GDM1 (cell line): ENCODE measurements at places on chromosomes 11 and 22.

- no peak for DNase-seq
Measured at GRCh38 chr11:121552154-121552553, 99.4 kb upstream of the SORL1-AS1 start.

GRCh38 chr11:108588287-108588686 lies 5.3 kb downstream of the EXPH5 start:
- DNase-seq: no peak

DNA sequence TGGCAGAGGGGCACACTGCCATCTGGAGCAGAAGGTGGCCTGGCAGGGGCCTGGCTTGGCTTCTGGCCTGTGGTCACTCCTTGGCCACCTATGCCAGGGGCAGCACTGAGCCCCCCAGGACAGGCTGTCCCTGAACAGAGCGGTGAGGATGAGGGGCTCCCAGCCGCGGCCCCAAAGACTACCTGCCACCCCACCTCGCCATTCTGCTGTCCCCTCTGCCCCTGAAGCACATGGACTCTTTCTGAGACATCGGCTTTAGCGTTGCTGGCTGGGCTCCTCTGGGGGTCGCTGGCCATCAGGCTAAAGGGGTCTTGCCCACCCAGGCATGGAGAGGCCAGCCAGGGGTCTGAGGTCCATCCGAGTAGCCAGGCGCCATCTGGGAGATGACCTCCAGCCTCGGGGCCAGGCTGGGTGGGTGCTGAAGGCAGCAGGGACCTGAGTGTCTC lies 87.8 kb downstream of the WNT7B start:
- DNase-seq: no peak

DNA sequence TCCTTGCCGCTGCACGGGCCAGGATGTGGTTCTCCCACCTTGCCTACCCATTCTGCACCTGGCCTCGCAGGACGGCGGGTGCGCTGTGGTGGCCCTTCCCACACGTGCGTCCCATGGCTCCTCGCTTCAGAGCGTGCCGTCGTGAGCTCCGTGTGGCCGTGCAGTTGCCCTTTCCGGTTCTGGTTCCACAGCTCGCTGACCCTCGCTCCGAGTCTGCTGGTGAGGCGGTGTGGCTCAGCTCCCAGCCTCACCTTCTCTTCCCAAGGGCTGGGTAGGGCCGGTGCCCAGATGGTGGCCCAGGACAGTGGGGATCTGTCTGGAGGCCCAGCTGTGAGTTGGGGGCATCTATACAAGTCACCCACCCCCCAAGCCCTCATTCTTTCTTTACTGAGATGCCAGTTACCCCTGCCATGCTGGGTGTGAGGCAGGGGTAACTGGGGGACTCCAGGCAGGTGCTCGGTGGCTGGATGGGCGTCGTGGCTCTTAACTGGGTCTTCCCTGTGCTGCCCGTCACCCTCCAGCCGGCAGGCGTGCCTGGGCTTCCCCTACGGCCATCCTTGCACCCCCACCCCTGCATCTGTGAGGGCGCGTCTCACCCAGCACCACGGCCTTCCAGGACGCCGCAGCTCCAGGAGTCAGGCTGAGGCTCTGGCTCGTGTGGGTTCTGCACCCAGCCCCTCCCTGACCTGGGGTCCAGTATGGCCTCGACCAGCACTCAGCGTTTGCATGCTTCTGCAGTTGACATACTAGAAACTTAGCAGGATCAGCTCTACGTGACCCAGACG lies 395.2 kb downstream of the TBC1D22A start:
- no peak for DNase-seq

- no peak for DNase-seq
Measured at GRCh38 chr22:27518531-27519340, 282.8 kb downstream of the MN1 start.

DNA sequence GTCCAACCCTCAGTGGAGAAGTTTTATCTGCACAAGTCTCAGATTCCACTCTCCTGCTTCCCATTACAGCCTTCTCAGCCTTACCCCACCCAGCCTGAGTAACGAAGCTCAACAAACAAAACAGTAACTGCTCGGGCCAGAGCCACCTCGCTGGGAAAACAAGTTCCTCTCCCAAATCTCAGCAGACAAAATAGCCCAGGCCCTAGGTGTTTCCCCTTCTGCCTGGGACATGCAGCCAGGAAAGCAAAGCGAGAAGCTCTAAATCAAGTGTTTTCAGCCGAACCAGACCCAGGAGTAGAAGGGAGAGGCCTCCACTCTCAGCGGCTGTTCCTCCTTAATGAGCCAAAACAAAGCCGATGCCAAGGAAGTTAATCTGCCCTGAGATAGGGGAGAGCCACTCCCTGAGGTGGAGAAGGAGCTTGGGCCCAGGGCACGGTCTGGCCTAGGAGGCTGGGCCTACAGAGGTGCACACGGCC lies 44.0 kb downstream of the LIF start:
- no peak for DNase-seq

- DNase-seq: no peak
Measured at GRCh38 chr11:87035976-87036583, 1.7 kb upstream of the TMEM135 start.

DNA sequence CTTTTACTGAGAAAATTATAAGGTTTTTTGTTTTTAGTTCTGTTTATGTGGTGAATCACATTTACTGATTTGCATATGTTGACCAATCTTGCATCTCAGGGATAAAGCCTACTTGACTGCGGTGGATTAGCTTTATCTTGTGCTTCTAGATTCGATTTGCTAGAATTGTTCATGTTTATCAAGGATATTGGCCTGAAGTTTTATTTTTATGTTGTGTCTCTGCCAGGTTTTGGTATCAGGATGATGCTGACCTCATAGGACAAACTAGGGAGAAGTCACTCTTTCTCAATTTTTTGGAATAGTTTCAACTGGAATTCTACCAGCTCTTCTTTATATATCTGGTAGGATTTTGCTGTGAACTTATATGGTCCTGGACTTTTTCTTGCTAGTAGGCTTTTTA lies 504.8 kb downstream of the ETS1 start:
- DNase-seq: no peak

DNA sequence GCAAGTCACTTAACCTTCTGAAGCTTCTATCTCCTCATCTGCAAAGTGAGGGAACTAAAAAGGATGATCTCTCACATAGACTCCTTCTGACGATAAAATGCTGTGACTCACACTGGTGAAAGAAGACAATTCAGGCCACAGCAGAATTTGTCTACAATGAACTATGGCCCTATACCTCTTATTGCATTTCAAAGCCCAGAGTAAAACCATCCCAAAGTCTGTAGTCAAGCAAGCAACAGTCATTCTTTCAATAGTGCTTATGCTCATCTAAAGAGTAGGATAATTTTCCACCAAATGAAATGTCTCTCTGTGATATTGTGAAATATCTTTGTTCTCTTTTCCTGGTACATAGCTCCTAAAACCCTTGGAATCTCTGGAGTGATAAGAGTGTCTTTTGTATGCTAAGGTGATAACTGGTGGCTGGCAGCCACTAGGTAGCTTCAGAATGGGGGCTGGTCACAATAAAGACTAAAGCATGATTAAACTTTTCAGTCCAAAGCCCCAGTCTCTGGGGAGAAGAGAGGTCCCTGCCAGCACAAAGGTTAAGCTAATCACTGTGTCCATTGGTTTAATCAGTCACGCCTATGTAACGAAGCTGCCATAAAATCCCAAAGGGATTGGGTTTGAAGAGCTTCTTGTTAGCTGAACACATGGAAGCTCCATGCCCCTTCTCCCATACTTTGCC lies 30.8 kb downstream of the SYTL2 start:
- no peak for DNase-seq

- DNase-seq: no peak
Measured at GRCh38 chr11:75420224-75421034, 12.6 kb downstream of the KLHL35 start.

DNA sequence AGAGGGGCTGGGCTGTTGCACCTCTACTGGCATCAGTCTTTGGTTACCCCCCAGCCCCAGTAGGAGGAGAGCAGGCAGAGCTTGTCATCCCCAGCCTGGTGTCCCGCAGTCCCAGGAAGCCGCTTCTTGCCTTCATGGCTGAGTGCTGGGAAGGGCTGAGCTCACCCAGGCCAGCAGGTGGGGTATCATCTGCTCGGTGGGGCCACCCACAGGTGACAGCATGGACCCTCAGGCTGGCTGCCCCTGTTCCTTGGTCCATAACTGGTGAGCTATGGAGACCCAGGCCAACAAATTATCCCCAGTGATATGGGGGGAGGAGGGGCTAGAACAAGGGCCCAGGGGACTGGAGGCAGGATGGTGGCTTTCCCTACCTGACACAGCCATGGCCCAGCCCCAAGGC lies 6.5 kb upstream of the RHOD start:
- DNase-seq: no peak

DNA sequence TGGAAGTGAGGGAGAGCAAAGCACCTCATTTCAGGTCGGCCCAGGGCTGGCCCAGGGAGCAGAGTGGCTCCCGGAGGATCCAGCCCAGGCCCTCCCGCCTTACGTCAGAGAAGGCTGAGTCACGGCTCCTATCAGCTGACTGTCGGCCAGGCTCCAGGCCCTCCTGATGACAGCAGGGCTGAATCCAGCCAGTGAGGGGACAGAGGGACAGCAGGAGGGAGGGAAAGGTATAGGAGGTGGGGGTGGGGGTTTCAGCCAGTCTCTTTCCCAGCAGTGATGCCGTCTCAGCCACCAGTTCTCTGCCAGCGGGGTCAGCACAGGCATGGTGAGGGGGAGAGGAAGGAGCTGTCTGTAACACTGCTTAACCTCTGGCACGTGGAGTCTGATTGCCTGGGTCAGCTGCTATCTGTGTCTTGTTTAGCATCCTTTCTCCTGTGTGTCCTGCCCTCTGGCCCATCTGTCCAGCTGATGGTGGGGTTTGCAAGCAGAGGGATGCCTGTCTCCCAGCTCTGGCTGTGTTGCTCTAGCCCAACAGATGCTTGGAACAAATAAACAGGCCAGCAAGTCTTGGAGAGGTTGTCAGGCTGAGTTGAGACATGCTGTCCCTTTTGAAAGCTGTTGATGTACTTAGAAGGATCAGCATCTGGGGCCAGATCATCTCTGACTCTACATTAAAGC lies 74.0 kb downstream of the ADAMTS15 start:
- DNase-seq: no peak
